ENCODE measurements at places on chromosomes 5 and 9. TPM values are rescaled to one million over a fixed set of nuclear protein-coding genes. Genes with fewer than 3 reads are reported as not detected.

FBN2 gene
- 937 TPM for total RNA-seq

DRD1 gene
- total RNA-seq, result 0.36 TPM

NMUR2 gene
- total RNA-seq, result not detected

HTR1A gene
- not detected for total RNA-seq

CCDC107 gene
- total RNA-seq, result 15.8 TPM
